ENCODE measurements at places on chromosomes 4 and X.
A peak's percentile ranks its signal among the peaks of the same experiment; 100 is the strongest.

DNA sequence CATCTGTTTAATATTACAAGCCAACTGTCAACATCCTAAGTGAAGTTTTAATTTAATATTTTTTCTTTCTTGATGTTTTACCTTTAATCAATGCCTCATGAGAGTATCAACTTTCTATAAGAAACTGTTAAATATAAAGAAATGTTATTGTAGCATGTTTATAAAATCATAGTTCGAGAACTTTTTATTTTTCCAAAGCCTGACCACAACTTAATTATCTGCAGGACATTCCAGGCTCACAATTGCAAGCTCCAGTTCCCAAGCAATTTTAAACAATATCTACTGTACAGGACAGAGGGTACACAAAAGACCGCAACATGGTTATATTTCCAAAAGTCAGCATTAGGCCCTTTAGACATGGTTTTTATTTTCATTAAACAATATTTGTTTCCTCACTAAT is 20.1 kb downstream of the STX18 start:
- no peak for DNase-seq

- DNase-seq = peak; percentile 35
Measured at GRCh38 chr4:142126890-142127497, 490.6 kb downstream of the IL15 start.

GRCh38 chr4:36237366-36238313 is 6.7 kb downstream of the ARAP2 start:
- no peak for DNase-seq

DNA sequence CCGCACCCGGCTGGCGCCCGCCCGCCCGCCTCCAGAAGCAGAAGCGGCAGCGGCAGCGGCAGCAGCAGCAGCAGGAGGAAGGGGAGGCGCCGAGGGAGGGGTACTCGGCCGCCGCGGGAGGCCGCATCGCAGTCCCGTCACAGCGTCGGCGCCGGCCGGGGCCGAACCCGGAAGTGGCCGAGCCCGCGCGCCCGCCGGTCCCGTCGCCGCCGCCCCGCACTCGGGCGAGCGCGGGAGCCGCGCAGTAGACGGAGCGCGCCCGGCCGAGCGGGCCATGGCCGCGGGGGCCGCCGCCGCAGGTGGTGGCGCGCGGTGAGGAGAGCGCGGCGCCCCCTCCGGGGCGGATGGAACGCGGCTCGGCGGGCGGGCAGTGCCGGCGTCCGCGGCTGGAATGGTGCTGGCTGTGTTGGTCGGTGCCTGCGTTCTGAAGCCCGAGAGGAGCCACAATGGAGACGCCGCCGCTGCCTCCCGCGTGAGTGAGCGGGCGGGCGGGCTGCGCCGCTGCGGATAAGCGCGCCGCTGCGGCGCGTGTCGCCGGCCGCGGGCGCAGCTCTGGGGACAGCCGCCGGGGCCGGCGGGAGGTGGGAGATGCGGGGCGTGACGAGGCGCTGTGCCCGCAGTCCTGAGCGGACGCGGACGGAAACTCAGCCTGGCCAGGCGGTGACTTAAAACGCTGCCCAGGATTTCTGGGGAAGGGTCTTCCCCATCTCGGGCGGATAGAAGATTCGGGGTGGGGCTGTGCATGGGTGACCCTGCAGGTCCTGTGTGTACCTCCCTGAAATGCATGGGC is at the start of gene KLHL2:
KLHL2 (plus strand) TSS at position 131 of the 790 bp plus-strand sequence; CDS start at position 447, 316 bp downstream.
- no peak for DNase-seq

DNA sequence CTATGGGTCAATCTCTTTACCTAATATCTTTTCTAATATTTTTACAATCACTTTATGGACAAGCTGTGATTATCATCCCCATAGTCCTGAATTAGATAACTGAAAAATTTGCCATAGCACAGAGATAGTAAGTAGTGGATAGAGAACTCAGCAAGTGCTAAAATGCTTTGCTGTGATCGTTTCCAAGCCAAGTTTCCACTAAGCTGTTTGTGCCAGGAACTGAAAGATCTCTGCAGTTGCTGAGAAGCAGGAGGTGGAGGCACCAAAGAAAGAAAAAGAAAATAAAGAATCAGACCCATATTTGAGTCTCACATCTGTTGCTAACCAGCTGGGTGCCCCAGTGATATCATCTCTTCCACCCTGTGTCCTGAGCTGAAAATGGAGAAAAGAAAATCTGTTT is 605.6 kb upstream of the BOD1L1 start:
- DNase-seq = no peak

GRCh38 chr4:140755774-140756318 is 339 bp downstream of the TBC1D9 start:
- no peak for DNase-seq

- no peak for DNase-seq
Measured at GRCh38 chr4:83413676-83414075, 41.9 kb downstream of the HELQ start.

GRCh38 chr4:147546349-147546748 is 65.5 kb downstream of the EDNRA start:
- no peak for DNase-seq

DNA sequence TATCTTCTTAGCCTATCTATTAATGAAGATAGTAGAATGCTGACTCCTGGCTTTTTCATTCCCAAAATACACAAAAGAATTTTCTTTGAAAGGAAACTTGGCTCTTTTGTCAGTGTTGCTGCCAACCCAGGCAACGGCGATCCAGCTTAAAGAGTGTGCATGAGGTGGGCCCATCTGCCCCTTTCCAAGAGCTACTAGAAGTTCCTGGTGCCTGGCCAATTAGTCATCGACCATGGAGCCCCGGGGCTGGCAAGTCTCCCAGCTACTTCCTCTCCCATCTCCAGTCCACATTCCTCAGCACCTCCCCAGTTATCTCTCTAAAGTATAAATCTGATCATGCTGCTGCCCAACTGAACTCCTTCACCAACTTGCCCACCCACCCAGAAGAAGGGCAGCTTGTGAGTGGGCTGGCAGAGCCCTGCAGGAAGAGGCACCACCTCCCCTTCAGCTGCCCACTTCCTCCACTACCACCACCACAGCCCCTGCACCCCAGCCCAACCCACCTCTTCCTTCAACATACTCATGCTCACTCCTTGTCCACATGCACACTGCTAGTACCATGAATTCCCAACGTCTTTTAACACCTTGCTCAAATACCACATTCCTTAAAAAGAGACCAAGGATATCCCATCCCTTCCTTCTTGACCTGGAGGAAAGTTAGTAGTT is 158.2 kb upstream of the MAP3K15 start:
- no peak for DNase-seq

DNA sequence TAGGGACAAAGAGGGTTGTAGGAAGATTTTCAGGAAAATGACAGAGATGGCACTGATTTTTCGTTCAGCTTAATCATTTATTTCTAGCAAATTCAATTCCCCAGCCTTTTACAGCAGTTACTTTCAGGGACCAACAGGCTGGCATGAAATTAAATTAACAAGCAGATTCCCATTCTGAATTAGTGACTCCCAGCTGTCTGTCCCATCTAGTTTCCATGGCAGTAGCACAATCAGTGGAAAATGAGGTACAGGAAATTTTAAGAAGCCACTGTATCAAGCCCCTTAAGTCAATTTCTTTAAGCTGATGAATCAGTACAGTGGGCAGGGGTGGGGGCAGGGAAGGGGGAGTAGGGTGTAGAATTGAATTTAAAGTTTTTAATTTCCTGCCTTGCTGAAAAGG is 121.1 kb upstream of the TEX13C start:
- DNase-seq = no peak

DNA sequence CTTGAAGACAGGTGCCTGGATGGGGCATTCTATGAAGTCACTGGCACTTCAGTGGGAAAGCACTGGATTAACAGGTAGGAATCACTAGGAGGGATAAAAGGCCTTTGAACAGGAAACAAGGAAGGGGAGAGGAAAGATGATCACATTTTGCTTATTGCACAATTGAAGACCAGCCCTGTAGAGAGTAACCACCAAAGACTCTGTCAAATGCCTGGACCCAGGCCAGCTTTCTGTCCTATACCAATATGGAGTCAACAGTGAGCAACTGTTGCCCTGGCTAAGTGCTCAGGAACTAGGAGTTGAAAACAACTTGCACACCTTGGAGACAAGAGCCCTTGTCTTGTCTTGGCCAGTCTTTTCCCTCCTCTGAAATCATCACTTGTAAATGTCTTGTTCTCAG is 14.1 kb upstream of the RTL3 start:
- DNase-seq = no peak

- peak; percentile 35 for DNase-seq
Measured at GRCh38 chr4:38424151-38424871, 239.7 kb upstream of the KLF3 start.

GRCh38 chr4:173211838-173212237 is 43.2 kb downstream of the GALNT7 start:
- no peak for DNase-seq

DNA sequence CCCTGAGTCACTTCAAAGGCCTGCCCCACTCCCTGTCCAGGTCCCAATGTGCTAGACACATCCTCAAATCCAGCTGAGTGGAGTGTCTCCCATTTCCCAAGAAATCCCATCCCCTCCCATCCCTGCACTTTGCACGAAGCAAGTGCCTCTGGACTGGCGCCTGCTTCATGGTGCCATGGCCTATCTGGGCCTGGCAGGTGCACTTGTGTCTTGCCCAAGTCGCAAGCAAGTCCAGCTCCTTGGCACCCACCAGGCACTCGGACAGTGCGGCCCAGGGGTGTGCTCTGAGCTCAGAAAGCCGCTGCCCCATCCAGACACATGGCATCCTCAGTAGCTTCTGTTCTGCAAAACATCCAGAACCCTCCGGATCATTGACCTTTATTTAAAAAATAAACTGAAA is 97.4 kb downstream of the DCTD start:
- no peak for DNase-seq

GRCh38 chr4:100953616-100954015 is 393.7 kb downstream of the PPP3CA start:
- DNase-seq = no peak

DNA sequence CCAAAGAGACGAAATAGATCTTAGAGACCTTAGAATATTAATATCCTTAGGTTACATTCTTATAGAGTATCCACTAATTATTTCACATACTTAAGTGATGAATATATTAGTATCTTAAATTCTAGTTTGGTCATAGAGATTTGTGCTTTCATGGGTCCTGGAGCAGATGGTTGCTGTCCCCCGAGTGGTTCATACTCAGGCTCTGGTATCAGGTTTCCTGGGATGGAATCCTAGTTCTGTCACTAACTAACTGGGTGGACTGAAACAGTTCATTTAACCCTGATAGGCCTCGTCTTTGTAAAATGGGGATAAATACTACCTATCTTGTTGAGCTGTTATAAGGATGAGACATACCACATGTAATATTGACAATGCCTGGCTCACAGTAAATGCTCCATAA is 264.6 kb downstream of the TENM3 start:
- DNase-seq = no peak

DNA sequence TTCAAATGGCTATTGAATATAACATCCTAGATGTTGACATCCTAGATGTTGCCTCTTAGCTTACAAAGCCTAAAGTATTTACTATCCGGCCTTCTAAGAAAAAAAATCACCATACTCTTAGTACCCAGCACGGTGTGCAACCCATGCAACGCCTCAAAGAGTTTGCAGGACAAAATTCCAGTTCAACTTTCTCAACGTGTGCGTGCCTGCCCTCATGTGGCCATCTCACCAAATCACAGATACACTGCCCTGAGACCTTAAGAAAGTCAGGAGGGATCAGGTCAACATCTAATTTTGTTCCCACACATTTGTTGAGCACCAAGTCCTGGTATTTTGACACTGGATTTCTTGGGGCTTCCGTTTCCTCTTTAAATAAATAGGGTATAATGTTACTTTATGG is 68.3 kb downstream of the CRMP1 start:
- DNase-seq = no peak

DNA sequence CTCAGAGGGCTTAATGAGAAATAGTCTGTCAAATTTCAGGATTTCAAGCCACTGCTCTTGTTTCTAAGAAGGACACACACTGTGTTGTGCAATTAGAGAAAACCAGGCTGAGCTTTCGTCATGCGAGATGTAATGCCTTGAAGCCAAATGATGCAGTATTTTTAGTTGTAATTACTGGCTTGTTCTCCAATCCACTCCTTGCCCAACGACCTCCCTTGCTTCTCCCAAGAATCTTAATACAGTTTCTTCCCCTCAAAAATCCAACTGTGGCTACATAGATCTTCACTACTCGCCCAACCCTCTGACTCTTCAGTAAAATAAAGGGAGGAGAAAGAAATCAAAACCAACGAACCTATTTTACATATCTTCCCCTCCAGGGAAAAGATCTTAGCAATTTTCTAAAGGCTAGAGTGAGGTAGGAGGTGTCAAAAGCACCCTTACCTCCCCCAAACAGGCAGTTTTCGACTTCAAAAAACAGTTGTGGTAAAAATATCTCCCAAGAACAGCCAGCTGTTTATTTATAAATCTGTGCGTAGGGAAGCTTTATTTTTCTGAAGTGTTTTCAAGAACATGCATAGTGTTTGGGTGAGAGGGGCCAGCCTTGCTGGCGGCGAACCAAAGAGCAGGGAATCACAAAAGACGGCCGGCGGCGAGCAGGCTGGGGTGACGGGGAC is 68.7 kb downstream of the MGST2 start:
- DNase-seq = no peak

DNA sequence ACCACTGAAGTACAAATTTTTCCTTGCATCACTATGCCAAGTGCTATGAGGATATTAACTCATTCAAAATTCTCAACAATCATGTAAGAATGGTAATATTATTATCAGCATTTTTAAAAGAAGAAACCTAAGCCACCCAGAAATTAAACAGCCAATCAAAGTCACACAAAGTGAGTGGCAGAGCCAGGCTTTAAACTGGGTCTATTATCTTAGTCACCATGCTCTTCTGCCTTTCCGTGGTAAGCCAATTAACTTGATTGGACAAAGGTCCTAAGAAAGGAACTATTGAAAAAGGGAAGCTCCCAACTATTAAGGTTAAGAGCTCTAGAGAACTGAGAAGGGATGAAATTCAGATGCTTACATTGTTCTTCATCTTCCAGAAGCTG is 111.5 kb downstream of the ASB9 start:
- no peak for DNase-seq

GRCh38 chr4:92514627-92515026 is 210.9 kb downstream of the GRID2 start:
- no peak for DNase-seq

DNA sequence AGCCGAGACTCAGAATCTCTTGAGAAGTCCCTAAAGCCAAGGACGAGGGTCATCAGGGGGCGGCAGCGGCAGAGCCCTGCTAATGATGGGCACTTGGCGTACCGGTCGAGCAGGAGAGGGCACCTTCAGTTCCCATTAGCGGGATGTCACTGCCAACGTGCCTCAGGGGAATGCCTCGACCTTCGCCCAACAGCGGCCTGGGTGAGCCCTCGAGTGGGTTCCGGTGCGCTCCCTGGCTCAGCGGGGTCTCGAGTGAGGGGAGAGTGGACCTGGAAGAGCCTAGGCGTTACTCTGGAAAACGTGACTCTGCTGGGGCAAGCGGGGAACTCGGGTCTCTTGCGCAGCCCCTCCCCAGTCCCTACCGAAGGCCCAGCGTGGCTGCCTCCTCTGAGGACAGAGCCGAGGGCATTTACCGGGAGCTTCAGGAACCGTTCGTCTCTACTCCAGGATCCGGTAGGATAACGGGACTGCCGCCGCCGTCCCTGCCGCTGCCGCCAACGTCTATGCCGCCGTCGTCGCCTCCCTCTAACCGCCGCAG is 36.9 kb downstream of the PGRMC1 start:
- no peak for DNase-seq

GRCh38 chrX:43949669-43950068 is 23.5 kb downstream of the NDP start:
- DNase-seq = peak; percentile 27

All from iPS DF 6.9 (cell line).